H9 (cell line): ENCODE measurements at places on chromosomes 3 and 15.

DNA sequence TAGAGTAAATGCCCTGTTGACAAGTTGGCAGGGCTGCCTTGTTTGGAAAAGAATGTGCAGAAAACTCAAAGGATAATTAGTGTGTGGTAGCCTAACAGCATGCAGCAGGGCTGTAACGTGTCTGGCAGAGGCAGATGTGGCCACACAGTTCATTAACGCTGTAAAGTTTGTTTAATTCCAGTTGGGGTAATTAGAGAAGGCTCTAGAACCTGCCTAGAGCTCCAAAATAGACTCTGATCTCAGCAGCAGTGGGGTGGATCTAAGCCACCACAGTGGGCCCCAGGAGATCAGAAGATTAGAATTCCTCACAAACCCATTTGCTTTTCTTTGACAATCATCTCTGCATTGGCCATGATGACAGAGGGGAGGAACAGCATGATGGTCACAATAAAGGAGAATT, 65.1 kb upstream of the LEKR1 start:
- DNase-seq, result no peak

DNA sequence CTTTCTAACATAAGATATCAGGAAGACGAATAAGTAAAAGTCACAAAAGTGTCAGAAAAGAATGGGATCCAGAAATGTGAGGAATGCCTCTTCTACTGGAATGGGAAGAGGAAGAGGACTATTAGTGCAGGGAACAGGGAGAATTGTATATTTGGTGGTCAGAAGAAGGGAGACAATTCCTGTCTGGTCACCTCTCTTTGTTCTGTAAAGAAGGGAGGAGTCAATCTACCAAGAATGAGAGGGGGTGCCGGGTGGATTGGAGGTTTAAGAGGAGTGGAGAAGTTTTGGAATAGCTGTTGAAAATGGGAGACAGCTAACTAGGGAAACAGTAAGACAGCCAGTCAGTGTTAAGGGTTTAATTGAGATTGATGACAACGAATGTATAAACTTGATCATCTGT, 20.1 kb downstream of the COMMD2 start:
- no peak for DNase-seq

GRCh38 chr15:22939652-22940061, 40.5 kb downstream of the CYFIP1 start:
- no peak for DNase-seq

- no peak for DNase-seq
Measured at GRCh38 chr15:85025516-85026251, 44.0 kb downstream of the PDE8A start.

- no peak for DNase-seq
Measured at GRCh38 chr3:13002398-13003124, 70.7 kb downstream of the IQSEC1 start.

- DNase-seq, result no peak
Measured at GRCh38 chr3:157876556-157876955, 229.7 kb downstream of the SHOX2 start.

GRCh38 chr3:71258116-71258515, 325.4 kb downstream of the FOXP1 start:
- no peak for DNase-seq

DNA sequence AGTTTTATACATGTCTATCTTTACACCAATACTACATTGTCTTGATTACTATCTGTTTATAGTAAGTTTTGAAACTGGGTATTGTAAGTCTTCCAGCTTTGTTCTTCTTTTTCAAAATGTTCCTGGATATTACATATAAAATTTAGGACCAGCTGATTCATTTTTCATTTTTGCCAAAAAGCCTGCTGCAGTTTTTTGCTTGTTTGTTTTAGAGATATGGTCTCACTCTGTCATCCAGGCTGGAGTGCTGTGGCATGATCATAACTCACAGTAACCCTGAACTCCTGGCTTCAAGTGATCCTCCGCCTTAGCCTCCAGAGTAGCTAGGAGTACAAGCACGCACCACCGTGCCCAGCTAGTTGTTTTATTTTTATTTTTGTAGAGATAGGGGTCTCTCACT, 20.4 kb upstream of the AP4E1 start:
- DNase-seq, result no peak

- no peak for DNase-seq
Measured at GRCh38 chr3:98903099-98903498, 1.6 kb upstream of the DCBLD2 start.

DNA sequence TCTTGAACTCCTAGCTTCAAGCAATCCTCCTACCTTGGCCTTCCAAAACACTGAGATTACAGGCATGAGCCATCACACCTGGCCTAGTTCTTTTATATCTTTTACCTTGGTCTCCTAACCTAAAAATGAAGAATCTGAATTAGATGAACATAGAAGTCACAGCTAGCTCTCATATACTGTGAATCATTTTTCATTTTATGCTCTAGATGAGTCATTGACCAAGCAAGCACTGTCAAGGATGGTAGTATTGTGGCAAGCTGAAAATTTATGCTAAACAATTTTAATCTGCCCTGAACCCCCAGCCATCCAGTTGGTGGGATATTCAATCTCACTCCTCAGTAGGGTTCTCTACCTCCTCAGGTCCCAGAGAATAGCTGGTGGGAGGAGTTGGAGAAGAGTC, 48.3 kb upstream of the DNAJC13 start:
- no peak for DNase-seq
